ENCODE measurements at places on chromosomes 1 and 21.
A peak's percentile ranks its signal among the peaks of the same experiment; 100 is the strongest.

GRCh38 chr1:58256041-58256440 lies 290.5 kb downstream of the OMA1 start:
- no peak for DNase-seq

- no peak for DNase-seq
These were observed 469 bp upstream of the S100A16 start for GRCh38 chr1:153613406-153613805.

- no peak for DNase-seq
These were observed 904.5 kb downstream of the PLA2G4A start for GRCh38 chr1:187733232-187733631.

DNA sequence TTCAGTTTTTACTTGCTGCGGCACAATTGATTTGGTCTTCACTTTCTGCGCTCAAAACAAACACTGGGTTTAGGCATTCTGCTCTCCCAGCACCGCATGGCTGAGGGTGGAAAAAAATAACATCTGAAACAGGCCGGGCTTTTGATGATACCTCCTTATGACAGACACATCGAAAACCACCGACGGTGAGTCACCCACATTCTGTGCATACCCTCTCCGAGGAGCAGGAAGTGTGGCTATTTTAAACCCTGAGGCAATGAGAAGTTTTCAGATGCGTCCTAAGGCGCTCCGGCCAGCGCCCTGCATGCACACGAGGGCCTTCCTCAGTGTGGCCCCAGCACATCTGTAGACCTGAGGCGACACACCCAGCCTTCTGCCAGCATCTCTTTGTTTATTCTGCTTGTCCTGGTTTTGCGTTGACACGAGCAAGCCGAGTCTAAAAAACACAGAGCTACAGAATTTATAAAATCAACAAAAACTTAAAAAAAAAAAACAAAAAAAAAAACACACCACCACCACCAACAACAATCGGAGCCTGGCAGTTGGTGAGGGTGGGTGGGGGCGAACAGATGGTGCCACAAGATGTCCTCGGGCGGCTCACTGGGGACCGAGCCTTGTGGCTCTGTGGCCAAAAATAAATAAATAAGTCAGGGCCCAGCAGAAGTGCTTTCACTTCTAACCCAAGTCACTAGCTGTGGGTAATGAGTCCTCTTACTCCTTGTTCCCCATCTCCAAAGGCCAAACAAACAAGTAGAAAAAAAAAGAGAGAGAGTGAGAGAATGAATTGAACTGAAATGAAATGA lies 162.6 kb upstream of the IRF2BP2 start:
- DNase-seq: no peak

DNA sequence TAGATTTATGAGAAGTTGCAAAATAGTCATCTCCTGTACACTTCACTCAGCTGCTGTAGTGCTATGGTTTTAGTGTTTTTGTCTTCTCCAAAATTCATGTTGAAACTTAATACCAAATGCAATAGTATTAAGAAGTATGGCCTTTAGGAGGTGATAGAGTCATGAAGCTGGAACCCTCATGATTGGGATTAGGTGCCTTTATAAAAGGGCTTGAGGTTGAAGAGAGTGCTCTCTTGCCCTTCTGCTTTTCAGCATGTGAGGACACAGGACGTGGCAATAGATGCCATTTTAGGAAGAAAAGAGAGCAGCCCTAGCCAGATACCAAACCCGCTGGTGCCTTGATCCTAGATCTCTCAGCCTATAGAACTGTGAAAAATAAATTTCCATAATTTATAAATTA lies 87.6 kb downstream of the CTH start:
- no peak for DNase-seq

DNA sequence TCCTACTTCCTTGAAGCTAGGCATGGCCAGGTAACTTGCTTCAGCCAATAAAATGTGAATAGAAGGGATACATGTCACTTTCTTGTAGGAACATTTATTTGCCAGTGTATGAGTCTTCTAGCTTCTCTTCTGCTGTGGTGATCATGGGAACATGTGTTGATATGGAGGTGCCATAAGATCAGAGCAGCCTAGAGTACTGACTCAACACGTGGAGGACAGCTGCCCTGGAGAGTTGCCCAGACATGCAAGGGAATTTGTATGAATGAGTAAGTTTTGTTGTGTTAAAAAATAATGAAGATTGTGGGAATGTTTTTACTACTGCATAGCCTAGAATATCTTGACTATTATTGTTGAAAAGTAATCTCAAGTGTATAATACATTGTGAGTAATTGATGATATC lies 502.3 kb downstream of the NUF2 start:
- DNase-seq: peak; percentile 58

DNA sequence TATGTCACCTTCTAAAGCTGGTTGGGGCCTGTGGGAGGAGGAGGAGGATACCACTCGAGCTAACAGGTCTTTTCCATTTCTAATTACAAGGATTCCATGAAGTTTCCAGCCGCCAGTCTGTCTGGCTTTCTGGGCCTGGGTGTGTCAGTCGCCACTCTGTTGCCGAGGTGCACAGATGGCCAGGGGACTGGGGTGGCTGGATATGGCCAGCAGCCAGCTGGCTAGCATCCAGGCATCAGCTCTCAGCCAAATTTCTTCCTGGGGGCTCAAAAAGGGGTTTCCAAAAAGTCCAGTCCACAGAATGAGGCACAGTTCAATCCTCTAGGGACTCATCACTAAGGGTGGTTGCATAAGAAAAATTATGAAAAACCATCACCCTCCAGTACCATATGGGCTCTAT lies 32.4 kb downstream of the ITPKB start:
- no peak for DNase-seq

DNA sequence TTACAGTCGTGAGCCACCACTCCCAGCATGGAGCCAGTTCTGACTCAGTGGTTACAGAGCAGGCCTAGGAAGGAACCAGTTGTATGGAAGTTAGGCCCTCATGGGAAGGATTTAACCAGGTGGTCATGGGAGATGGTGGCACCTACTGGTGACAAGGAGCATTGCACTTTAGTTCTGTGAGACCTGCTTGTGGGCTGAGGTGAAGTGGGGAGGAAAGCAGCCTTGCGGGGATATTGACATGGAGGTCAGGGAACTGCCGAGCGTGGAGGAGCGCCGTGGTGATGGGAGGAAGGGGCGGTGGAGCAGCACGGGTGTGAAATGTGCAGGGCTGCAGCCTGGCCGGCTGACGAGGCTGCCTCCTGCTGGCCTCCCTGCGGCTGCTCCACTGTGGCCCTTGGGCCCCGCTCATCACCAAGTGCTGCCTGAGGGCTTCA lies 100.4 kb downstream of the GALNT2 start:
- DNase-seq: no peak

GRCh38 chr1:77015748-77016341 lies 148.6 kb downstream of the ST6GALNAC5 start:
- no peak for DNase-seq

DNA sequence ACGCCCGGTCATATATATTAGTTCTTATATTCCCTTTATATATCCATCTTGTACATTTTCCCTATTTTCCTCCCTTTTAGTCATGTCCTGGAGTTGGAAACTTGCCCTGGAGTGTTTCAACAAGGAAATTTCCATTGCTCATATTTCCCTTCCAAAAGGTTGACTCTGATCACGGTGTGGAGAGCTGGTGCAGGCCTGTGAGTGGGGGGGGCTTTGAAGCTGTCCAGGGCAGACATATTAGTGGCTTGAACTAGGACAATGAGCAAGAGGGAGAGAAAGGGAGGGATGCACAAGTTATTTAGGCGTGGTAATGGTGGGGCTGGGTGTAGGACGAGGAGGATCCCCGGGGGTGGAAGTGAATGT lies 30.4 kb upstream of the TMEM61 start:
- no peak for DNase-seq

DNA sequence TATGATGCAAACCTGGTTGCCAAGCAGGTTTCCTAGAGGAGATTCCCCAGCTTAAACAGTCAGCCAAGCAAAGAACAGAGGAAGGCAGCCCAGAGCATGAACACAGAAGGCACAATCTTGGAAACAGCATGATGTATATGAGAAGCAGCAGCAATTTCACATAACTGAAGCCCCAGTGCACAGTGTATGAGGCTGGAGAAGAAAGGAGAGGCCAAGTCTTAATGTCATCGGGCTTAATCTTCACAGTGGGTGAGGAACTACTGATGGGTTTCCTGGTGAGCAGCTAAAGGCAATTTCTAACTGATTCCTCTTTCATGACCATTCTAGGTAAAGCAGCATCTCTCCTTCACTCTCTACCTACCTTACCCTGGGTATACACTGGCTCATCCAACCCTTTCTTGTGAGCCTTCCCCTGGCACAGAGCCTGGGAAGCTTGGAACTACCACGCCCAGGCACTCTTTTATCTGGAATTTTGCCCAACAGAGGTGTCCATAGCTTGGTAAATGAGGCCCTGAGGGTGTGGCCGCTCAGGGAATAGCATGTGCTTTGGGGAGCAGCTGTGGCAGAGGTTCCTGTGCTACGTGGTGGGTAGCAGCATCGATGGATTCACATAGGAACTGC lies 22.0 kb downstream of the FYB2 start:
- DNase-seq: no peak

GRCh38 chr1:234734412-234734835 lies 124.4 kb upstream of the IRF2BP2 start:
- DNase-seq: peak; percentile 60

Data from sciatic nerve (tissue), 2 donors.